T-helper 1 cell (primary cell): ENCODE measurements at places on chromosomes 5 and 9.

DNA sequence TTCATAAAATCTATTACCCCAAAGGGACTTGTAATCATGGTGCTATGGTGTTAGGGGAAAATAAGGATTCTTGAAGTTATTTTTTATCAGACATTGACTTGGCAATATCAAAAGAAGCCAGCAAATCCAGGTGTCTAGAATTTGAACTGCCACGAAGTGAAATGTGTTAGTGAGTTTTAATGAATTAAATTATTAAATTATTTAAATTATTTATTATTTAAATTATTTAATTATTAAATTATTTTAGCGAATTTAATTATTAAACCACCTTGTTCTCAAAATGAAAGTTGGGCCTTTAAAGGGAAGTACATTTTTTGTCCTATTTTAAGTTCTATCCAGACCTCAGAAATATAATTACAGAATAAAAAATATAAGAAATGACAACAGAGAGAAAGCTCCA, 332.6 kb upstream of the SMC2 start:
- no peak for DNase-seq

DNA sequence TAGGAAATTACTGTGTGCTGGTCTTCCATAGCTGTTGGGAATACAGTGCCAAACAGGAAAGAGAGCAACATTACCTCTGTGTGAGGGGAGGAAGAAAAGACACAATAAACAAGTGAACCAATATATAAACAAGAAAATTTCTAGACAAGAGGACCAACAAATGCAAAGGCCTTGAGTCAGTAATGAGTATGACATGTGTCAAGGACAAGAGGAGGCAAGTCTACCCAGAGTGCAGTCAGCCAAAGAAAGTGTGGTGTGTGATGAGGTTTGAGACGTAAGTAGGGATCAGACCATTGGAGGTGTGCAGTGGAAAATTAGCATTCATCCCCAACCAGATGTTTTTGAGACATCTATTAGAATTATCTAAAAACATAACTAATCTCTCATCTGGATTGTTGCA, 69.5 kb upstream of the CDH6 start:
- no peak for DNase-seq

GRCh38 chr5:32017692-32018367, 156.3 kb downstream of the GOLPH3 start:
- DNase-seq: no peak

DNA sequence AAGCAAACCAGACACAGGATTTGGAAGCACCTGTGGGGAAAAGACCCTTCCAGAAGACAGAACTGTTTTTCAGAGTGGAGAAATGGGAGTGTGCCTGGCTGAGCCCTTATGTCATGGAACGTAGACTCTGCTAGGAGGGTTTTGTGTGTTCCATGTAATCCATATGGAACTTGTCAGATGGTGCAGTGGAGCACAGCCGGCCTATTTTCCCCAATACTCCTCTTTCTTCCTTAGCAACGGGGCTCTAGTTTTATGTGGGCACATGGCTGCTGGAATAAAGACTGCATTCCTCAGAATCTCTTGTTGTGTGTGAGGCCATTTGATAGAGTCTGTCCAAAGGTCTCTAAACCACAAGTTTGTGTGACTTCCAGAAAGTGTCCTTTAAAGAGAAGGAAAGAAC, 284.0 kb downstream of the DRD1 start:
- no peak for DNase-seq

DNA sequence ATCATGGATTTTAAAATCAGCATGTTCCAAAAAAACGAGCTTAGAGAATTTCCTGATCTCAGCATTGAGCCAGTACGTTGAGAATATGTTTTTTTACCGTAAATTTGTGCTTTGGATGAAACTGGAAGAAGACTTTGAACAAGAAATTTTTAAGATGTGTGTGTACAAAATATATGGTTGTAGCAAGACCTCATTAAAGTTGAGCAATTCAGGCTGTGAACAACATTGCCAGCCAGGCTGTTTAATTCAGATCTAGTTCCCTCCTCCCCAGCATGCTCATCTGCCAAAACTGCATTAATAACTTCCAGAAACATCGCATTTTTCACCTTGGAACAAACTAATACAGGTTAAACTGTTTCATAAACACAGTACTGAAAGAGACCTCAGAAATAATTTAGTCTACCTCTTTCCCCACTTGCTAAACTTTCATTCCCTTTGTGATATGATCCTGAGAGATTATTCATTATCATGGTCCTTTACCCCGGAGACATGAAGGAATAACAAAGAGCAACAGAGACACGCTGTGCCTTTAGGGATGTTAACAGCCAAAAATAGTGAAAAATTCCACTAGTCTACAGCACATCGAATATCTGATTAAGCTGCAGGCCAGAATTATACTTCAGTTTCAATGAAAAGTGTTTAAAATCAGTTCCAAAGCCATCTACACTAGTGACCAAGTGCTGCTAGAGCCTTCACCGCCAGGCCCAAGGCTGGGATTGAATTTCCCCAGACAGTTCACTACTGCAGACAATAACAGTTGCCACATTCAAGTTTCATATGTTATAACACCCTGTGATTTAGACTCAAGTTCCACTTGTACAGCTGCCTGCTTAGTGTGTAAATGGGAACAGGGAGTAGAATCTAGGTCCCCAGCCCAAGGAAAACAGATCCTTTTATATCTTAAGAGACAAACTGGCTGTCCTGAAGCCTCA, 89.6 kb downstream of the EFNA5 start:
- no peak for DNase-seq

GRCh38 chr5:54996466-54996865, 11.1 kb upstream of the ESM1 start:
- DNase-seq: no peak

GRCh38 chr5:146632620-146633322, 116.8 kb upstream of the GPR151 start:
- no peak for DNase-seq

- no peak for DNase-seq
These were observed 5.1 kb downstream of the BHMT2 start for GRCh38 chr5:79074641-79075040.

- no peak for DNase-seq
These were observed 31.4 kb upstream of the SYK start for GRCh38 chr9:90770182-90770738.

- DNase-seq: no peak
These were observed 428.7 kb downstream of the ISL1 start for GRCh38 chr5:51811883-51812471.

DNA sequence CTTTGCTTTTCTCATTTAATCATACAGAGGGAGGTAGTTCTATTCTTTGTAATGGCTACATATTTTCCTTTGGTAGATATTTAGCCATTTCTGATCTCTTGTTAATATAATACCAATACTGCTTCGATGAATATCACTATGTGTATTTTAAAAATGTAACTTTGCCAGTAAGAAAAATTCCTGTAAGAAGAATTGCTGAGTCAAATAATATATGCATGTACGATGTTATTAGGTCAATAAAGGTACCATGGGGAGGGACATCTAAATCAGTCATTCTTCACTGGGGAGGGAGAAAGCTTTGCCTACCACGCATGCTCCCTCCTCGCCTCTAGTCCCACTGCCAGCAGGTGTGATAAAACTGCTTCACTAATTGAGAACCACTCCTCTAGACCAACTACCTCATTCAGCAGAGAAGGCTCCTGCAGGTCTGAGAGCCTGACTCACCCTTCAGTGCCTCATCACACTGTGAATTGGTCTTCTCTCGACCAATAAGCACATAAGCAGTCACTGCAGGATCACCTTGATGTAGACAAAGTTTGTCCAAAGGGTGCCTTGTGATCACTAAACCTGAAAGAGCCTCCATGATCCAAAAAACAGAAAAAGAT, 56.1 kb upstream of the TBCA start:
- no peak for DNase-seq

DNA sequence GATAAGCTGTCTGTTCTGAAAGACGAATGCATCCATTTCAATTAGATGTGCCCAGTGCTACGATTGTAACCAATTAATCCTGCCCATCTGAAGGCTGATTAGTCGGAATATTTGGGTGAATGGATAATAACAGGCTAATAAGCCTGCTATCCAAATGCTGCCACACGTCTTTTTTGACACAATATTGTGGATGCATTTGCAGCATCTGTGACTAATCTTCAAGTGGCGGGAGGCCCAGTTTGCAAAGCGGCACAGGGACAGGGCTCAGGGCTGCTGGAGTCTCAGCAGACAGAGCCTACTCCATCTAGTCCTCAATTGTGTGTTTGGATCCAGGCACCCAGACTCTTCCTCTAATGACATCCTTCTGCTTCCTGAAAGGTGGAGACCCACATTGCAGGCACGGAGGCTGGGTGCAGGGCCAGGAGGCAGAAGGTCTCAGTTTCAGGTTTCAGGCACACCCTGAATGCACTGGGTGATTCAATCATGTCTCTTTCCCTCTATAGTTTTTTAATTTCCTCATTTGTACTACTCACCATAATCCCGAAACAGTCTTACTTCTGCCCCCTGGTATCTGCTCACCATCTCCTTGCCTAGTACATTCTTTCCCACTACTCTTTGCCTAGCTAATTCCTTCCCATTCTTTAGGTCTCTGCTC, 169.6 kb downstream of the ASTN2 start:
- no peak for DNase-seq

GRCh38 chr9:6873857-6874256, 116.1 kb downstream of the KDM4C start:
- DNase-seq: no peak

- no peak for DNase-seq
These were observed 505.4 kb upstream of the CLINT1 start for GRCh38 chr5:158364367-158364766.

DNA sequence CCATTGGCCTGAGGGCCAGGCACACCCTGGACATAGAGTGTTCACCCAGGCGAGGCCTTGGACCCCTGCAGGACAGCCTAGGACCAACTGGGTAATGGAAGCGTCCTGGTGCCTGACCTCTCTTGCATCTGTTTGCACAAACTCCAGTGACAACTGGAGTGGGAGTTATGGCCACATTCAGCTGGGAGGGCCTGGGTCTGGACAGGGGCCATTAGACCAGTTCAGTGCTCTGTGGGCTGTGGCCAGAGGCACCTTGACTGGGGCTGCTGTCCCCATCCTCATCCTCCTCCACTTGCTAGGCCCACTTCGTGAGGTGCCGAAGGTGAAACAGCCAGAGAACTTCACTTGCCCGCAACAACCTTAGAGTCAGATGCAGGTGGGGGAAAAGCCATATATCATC, 372.7 kb upstream of the IRX1 start:
- DNase-seq: no peak

- DNase-seq: no peak
These were observed 2.5 kb upstream of the PLAC8L1 start for GRCh38 chr5:146107901-146108300.

DNA sequence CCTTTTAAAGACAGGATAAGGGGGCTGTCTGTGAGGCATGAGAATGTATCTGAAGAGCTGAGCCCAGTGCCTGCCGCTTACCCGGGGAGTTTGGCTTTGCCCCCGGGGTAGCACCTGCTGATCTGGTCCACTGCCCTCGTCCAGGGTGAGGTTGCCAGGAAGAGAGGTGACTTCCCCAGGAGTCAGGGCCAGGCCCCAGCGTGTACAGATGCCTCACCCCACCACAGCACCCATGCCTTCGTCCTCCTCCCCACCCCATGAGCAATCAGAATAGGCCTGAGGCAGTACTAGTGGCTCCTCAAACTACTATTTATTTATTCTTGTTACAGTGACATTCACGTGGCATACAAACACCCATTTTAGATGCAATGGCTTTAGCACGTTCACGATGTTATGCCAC, 15.7 kb upstream of the AIF1L start:
- no peak for DNase-seq
